ENCODE measurements at places on chromosomes 16 and 17. TPM values are rescaled to one million over a fixed set of nuclear protein-coding genes. Genes with fewer than 3 reads are reported as not detected.

The ARL16 gene
- total RNA-seq, result 52.6 TPM

GRCh38 chr16:2233872-2234812, 2.1 kb upstream of the DNASE1L2 start:
- no peaks in the 10 kb centered on the region for H3K36me3 ChIP-seq
- no peak overlapping the region for H3K4me3 ChIP-seq
- no peaks in the 10 kb centered on the region for H3K4me1 ChIP-seq
- H3K27ac ChIP-seq, result no peak overlapping the region

DNA sequence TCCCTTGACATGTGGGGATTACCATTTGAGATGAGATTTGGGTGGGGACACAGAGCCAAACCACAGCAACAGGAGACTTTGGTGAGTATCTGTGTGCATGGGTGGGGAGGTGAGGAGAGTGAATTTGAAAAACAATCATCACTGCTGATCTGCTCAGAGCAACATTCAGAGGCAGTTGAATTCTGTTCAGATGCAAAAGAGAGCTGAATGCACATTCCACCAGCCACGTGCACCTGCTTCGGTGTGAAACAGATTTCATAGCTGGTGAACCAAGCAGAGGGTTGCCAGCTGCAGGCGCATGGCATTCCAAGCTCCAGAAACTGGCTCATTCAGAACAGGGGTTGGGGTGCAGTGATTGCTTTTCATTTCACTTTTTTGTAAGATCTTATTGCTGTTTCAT, 233.1 kb upstream of the FOXF1 start:
- H3K4me1 ChIP-seq, result no peaks in the 10 kb centered on the region
- H3K4me3 ChIP-seq, result no peak overlapping the region
- DNase-seq, result no peak
- no peak overlapping the region for H3K27ac ChIP-seq
- H3K27me3 ChIP-seq, result peaks cover 32% of the 10 kb centered on the region
- H3K36me3 ChIP-seq, result no peaks in the 10 kb centered on the region

GRCh38 chr17:2056206-2057174, 1.6 kb downstream of the HIC1 start:
- H3K4me1 ChIP-seq, result peaks cover 7% of the 10 kb centered on the region
- DNase-seq, result no peak
- no peak overlapping the region for H3K4me3 ChIP-seq
- no peak overlapping the region for H3K27ac ChIP-seq

DNA sequence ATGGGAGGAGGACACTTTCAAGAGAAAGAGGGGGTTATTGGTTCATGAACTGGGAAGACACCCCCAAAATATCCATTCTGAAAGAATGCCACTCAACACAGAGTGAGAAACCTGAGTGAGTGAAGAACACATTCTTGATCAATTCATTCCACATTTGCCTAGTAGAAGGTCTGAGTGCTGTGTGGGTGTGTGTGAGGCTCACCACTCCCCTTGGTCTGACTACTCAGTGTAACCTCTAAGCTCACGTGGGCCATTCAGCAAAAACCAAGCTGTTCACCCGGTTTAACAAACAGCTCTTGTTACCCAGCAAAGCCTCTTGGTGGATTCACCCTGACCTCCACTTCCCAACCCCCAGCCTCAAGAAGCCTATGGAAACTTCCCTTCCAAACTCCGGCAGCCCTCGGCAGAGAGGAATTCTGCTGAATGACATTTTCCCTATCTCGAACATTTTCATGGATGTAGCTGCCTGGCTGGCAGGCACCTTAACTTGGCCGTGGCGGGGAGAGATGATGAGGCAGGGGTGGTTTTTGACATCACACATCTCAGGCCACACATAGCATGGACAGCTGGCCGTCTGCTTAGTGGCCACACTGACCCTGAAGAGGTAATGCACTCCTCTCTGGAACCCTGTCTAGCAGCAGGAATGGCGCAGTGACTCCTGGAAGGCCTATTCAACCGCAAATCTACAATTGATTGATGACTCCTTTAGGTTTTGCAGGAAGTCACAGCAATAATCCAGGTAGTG, 11.6 kb downstream of the ST6GALNAC1 start:
- no peaks in the 10 kb centered on the region for H3K27me3 ChIP-seq
- no peak overlapping the region for H3K4me3 ChIP-seq
- peak; percentile 43 for DNase-seq
- no peaks in the 10 kb centered on the region for H3K36me3 ChIP-seq

- H3K27me3 ChIP-seq, result no peaks in the 10 kb centered on the region
- DNase-seq, result peak; percentile 69
- H3K4me3 ChIP-seq, result no peak overlapping the region
- no peak overlapping the region for H3K27ac ChIP-seq
- H3K4me1 ChIP-seq, result no peaks in the 10 kb centered on the region
Measured at GRCh38 chr17:49290690-49291359, 60.2 kb upstream of the PHOSPHO1 start.

- H3K36me3 ChIP-seq, result no peaks in the 10 kb centered on the region
- H3K27ac ChIP-seq, result no peak overlapping the region
- no peak overlapping the region for H3K4me3 ChIP-seq
- H3K4me1 ChIP-seq, result no peaks in the 10 kb centered on the region
- H3K27me3 ChIP-seq, result peaks cover 17% of the 10 kb centered on the region
Measured at GRCh38 chr16:74100395-74101326, 196.0 kb upstream of the PSMD7 start.

GRCh38 chr17:38926293-38927070, 1.1 kb downstream of the LASP1NB start:
- H3K4me1 ChIP-seq, result no peaks in the 10 kb centered on the region
- H3K4me3 ChIP-seq, result no peak overlapping the region
- DNase-seq, result no peak
- no peaks in the 10 kb centered on the region for H3K27me3 ChIP-seq
- H3K36me3 ChIP-seq, result no peaks in the 10 kb centered on the region

- H3K27ac ChIP-seq, result peak overlapping the region; percentile 58
- H3K4me1 ChIP-seq, result peaks cover 9% of the 10 kb centered on the region
- H3K36me3 ChIP-seq, result peaks cover 18% of the 10 kb centered on the region
- no peaks in the 10 kb centered on the region for H3K27me3 ChIP-seq
- DNase-seq, result peak; percentile 2
Measured at GRCh38 chr17:7315570-7316235, 543 bp upstream of the GPS2 start.

The SNAI3 gene
- total RNA-seq, result 0.46 TPM
